ENCODE measurements at places on chromosomes 13 and 19. TPM values are rescaled to one million over a fixed set of nuclear protein-coding genes. Genes with fewer than 3 reads are reported as not detected.
A peak's percentile ranks its signal among the peaks of the same experiment; 100 is the strongest.

DNA sequence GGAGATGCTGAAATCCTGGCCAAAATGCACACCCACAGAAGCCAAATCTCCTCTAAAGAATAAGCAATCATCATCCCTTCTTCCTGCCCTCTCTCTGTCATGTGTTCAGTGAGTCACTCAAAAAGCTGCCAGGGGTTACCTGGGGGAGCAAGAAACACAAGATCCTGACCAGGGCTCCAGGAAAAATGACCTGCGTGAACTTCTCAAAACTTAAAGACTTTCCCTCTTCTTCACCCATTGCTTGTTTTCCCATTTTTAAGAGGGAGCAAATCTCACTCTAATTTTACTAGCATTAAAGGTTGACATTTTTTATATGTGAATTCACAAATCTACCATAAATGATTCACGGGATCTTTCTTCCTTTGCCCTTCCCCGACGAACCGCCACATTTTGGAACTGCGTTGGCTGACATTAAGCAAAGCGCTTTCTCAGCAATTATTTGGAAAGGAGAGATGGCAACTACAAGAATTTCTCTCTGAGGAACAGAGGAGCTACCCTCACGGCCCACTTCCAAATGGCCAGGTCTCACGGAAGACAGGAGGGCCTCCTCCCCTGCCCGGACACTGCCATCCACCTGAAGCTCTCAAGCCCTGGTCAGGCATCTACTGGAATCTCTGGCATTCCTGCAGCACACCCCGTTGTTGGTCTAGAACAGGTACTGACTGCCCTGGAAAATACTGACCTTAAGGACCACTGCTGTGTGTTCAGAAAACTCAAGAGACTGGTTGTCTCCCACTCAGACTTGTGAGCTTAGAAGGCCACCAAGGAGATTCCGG is 14.2 kb downstream of the TSHZ3 start:
- no peaks in the 10 kb centered on the region for H3K27me3 ChIP-seq
- H3K4me3 ChIP-seq: no peak overlapping the region
- peak overlapping the region; percentile 46 for H3K27ac ChIP-seq
- no peaks in the 10 kb centered on the region for H3K36me3 ChIP-seq

DNA sequence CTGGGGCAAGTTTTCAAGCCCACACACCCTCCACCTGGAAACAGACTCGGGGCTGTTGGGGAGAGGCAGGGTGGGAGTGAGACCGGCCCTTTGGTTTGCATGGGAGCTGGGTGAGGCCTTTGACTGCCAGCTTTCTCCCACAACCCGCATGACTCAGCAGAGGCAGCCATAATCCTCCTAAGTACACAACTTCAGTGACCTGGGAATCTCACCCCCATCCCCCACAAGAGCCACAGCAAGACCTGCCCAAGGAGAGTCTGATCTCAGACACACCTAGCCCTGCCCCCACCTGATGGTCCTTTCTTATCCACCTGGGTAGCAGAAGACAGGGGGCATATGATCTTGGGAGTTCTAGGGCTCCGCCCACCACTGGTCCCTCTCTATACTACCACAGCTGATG is 1615.4 kb downstream of the EFNB2 start:
- H3K4me1 ChIP-seq: no peaks in the 10 kb centered on the region
- H3K27me3 ChIP-seq: no peaks in the 10 kb centered on the region
- H3K27ac ChIP-seq: no peak overlapping the region
- no peak overlapping the region for H3K4me3 ChIP-seq
- H3K36me3 ChIP-seq: no peaks in the 10 kb centered on the region
- DNase-seq: no peak

DNA sequence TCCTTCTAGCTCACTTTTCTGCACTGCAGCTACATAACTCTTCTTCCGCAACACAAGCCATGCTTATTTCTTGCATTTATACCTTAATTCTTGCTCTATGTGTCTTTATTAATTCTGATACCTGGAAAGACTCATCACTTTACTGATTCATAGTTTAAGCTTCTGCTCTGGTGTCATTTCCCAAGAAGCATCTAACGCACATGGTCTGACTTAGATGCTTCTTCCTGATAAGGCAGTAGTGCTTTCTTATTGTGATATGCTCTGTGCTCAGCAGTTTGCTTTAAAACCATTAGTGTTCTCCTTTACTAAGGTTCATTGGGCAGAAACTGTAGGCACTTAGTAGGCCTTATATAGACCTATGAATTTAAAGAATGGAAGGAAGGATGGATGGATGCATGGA is 66.4 kb downstream of the EPSTI1 start:
- H3K27ac ChIP-seq: no peak overlapping the region
- no peaks in the 10 kb centered on the region for H3K36me3 ChIP-seq
- H3K4me3 ChIP-seq: no peak overlapping the region
- no peaks in the 10 kb centered on the region for H3K4me1 ChIP-seq
- DNase-seq: no peak

- peak overlapping the region; percentile 28 for H3K4me3 ChIP-seq
- no peaks in the 10 kb centered on the region for H3K27me3 ChIP-seq
- no peaks in the 10 kb centered on the region for H3K36me3 ChIP-seq
- peak overlapping the region; percentile 90 for H3K27ac ChIP-seq
Observed at GRCh38 chr13:50513300-50513877, 330.1 kb downstream of the DLEU7 start.

GRCh38 chr13:101178406-101178805 is 237.9 kb downstream of the NALCN start:
- H3K27me3 ChIP-seq: no peaks in the 10 kb centered on the region
- no peak overlapping the region for H3K27ac ChIP-seq
- no peaks in the 10 kb centered on the region for H3K4me1 ChIP-seq
- DNase-seq: no peak
- no peaks in the 10 kb centered on the region for H3K36me3 ChIP-seq
- no peak overlapping the region for H3K4me3 ChIP-seq

GRCh38 chr19:20233105-20233504 is 66.1 kb downstream of the ZNF486 start:
- DNase-seq: no peak
- H3K27ac ChIP-seq: no peak overlapping the region
- no peaks in the 10 kb centered on the region for H3K36me3 ChIP-seq

DNA sequence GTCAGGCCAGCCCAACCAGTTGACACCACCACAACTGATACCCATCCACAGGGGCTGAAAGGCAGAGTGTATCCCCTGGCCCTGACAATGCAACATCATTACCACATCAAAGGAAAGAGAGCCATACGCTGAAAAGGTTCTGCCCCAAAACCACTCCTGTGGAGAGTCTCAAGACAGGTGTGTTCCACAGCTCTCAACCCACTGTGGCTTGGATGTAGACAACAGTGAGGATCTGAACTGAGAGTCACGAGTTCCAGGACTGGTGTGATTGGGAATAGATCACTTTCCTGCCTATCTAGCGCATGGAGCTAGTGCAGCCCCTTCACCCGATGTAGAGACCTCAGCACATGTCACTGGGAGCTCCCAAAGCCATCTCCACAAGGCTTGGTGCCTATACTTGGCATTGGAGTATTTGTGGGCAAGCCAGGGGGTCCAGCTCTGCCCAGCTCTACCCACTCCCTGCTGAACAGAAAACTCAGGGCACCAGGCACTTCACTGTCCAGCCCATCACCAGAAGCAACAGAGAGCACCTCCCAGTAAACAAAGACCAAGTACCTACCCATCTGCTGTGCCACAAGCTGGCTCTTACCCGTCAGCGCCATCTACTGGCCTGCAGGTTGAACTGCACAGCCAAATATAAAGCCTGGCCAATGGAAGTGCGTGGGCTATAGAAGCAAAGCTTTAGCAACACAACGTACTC is 579.5 kb downstream of the UQCRFS1 start:
- H3K36me3 ChIP-seq: no peaks in the 10 kb centered on the region
- H3K27me3 ChIP-seq: no peaks in the 10 kb centered on the region
- H3K4me1 ChIP-seq: no peaks in the 10 kb centered on the region
- H3K27ac ChIP-seq: no peak overlapping the region
- no peak overlapping the region for H3K4me3 ChIP-seq

DNA sequence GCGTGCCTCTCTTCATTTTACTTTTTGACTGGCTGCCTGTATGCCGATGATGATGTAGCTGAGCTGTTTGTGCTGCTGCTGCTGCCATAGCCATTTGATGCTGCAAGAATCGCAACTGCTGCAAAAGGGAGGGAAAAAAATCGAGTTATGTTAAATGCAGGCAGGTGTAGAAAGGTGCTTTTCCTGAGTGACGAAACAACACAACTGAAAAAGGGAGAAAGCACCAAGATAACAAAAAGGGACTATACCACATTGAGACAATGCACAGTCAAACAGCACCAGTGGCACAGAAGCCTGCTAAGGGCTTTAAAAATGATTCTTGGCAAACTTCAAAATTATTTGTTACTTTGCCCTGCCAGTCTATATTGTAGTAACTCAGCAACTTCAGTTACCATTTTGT is 9.1 kb downstream of the EXOSC8 start:
- no peaks in the 10 kb centered on the region for H3K27me3 ChIP-seq
- no peaks in the 10 kb centered on the region for H3K36me3 ChIP-seq
- no peak overlapping the region for H3K27ac ChIP-seq
- H3K4me3 ChIP-seq: no peak overlapping the region
- no peaks in the 10 kb centered on the region for H3K4me1 ChIP-seq

- H3K27ac ChIP-seq: no peak overlapping the region
- H3K4me3 ChIP-seq: no peak overlapping the region
- H3K27me3 ChIP-seq: no peaks in the 10 kb centered on the region
- no peaks in the 10 kb centered on the region for H3K36me3 ChIP-seq
- DNase-seq: no peak
Observed at GRCh38 chr13:103516015-103516795, 450.0 kb upstream of the SLC10A2 start.

DNA sequence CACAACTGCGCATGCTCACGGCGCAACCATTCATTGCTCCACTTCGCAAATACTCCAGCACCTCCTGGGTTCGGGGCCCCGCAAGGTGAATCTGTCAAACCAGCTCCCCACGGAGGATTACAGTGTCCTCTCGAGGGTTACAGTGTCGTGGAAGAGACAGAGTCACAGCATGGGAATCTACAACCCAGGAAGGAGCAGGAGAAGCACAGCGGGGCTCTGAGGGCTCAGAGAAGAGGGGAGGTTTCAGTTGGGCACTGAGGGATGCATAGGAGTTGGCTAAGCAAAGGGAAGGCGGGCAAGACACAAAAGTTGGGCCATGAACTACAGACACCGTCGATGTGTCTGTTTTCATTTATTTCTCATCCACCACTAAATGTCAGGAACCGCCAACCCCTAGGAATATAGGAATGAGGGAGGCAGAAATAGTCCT is 1.0 kb upstream of the GTF2F1 start:
- H3K27ac ChIP-seq: peak overlapping the region; percentile 98
- no peaks in the 10 kb centered on the region for H3K36me3 ChIP-seq
- H3K4me3 ChIP-seq: peak overlapping the region; percentile 80
- peaks cover 8% of the 10 kb centered on the region for H3K4me1 ChIP-seq
- no peaks in the 10 kb centered on the region for H3K27me3 ChIP-seq

- no peak overlapping the region for H3K27ac ChIP-seq
- DNase-seq: no peak
- no peaks in the 10 kb centered on the region for H3K4me1 ChIP-seq
- H3K36me3 ChIP-seq: no peaks in the 10 kb centered on the region
- H3K27me3 ChIP-seq: no peaks in the 10 kb centered on the region
Observed at GRCh38 chr13:92727118-92727517, 499.5 kb upstream of the GPC6 start.

DNA sequence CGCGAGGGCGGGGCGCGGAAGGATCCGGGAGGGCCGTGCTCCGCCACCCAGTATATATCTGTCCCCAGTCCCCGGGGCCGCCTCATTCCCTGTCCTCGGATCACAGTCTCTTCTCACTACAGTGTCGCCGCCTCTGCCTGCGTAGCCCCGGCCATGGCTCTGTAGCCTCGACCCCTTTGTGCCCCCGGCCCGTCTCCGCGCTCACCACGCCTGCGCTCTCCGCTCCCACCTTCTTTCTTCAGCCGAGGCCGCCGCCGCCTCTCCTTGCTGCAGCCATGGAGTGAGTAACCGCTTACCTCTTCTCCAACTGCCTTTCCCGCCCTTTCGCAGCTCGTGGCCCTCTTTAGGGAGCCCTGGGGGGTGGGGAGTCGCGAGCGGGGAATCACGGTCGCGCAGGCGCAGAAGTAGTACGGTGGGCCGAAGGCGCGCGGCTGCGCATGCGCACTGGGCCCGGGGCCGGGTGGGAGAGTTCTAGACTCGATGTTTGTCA is at the start of the genes ATF5 and NUP62:
Gene ATF5, plus strand, starts transcription at position 85 of the 490 bp plus-strand sequence. CDS start 1,646 bp downstream, outside the sequence.
Gene NUP62, minus strand, starts transcription at position 384 of the 490 bp plus-strand sequence. CDS start 19,697 bp downstream, outside the sequence.
- DNase-seq: peak; percentile 90
- no peaks in the 10 kb centered on the region for H3K4me1 ChIP-seq
- H3K27ac ChIP-seq: peak within 1 kb of the TSS; percentile 90
- no peaks in the 10 kb centered on the region for H3K27me3 ChIP-seq
- H3K36me3 ChIP-seq: no peaks in the 10 kb centered on the region

DNA sequence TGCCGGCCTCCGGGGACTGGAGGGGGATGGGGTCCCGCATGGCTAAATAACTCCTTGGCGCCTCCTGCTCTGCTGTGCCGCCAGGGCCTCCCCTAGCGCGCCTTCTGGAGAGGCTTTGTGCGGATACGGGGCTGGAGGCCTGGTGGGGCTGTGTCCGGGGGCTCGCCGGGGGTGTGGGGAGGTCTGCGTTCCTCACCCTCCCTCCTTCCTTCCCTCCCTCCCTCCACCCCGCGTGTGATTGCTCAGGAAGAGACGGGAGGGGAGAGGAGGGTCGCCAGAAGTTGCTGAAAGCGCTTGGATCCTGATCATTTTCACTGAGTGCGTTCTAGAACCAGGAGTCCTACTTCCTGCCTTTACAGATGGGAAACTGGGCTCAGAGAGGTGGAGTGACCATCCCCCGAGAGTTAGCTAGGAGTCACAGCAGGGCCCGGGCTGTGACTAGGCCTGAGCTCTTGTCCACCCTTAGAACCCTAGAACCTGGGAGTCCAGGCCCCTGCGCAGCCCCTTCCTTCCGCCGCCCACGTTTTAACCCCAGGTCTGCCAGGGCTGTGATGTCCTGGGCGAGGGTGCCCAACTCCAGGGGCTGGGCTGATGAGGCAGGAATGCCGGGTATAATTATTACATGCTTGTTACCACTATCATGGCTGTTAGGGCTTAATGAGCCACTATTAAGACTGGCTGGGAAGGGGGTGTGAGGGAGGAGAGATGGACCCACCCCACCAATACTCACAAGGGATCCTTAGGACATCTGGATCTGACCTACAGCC is 782 bp upstream of the JUND start:
- H3K27ac ChIP-seq: peak overlapping the region; percentile 95
- no peak for DNase-seq
- H3K27me3 ChIP-seq: no peaks in the 10 kb centered on the region

DNA sequence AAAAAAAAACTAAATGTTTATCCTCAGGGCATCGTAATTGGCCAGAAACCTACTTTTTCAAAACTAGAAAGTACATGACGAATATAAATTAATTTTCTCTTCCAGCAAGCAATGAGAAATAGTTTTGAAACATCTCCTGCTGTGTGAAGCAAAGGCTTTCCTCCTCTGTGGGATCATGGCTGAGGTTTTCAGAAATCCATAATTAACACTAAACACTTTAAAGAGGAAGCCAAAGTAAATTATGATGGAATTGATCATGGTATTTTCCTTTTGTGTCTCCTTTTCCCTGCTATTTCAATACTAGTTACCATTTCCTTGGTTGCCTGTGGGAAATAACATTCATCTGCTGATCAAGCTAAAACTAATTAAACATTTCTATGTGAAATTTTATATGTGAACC is 1413.8 kb upstream of the PCDH20 start:
- H3K36me3 ChIP-seq: no peaks in the 10 kb centered on the region
- no peak overlapping the region for H3K4me3 ChIP-seq
- DNase-seq: no peak
- H3K27me3 ChIP-seq: no peaks in the 10 kb centered on the region

The SPRED3 gene
- total RNA-seq: not detected

The GAMT gene
- 14.4 TPM for total RNA-seq

The NLRP9 gene
- not detected for total RNA-seq

The PGLYRP2 gene
- total RNA-seq: not detected

The PABPC3 gene
- total RNA-seq: not detected
